ENCODE measurements at places on chromosomes 3 and 15. TPM values are rescaled to one million over a fixed set of nuclear protein-coding genes. Genes with fewer than 3 reads are reported as not detected.

- DNase-seq = peak; percentile 89
- no peaks in the 10 kb centered on the region for H3K36me3 ChIP-seq
- H3K27me3 ChIP-seq = no peaks in the 10 kb centered on the region
- peaks cover 10% of the 10 kb centered on the region for H3K4me1 ChIP-seq
- peak overlapping the region; percentile 82 for H3K27ac ChIP-seq
Observed at GRCh38 chr3:49133226-49133951, 539 bp upstream of the LAMB2 start.

DNA sequence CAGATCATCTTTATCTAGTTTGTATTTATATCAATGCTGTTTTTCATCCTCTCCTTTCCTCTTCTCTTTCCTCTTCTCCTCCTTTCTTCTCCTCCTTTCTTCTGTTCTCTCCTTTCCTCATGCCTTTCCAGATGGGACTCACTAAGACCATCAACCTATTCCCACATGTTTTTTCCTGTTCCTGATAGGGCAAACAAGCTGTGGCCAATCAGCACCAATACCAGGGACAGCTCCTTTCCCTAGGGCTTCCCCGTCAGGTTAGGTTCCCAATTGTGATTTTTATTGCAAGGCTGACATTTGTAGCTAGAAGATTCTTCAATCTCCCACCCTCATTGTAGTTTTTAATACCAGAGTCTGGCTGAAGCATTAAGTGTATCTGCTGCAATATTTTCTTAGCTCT is 76.3 kb upstream of the COL8A1 start:
- H3K4me3 ChIP-seq = no peak overlapping the region
- DNase-seq = no peak
- no peak overlapping the region for H3K27ac ChIP-seq
- no peaks in the 10 kb centered on the region for H3K27me3 ChIP-seq
- no peaks in the 10 kb centered on the region for H3K36me3 ChIP-seq
- H3K4me1 ChIP-seq = no peaks in the 10 kb centered on the region

- H3K27ac ChIP-seq = no peak overlapping the region
- no peak overlapping the region for H3K4me3 ChIP-seq
Observed at GRCh38 chr3:101695779-101696372, 9.4 kb upstream of the RPL24 start.

- DNase-seq = no peak
- no peaks in the 10 kb centered on the region for H3K36me3 ChIP-seq
- H3K4me3 ChIP-seq = no peak overlapping the region
- no peaks in the 10 kb centered on the region for H3K27me3 ChIP-seq
Observed at GRCh38 chr3:138381950-138382715, 33.8 kb downstream of the MRAS start.

DNA sequence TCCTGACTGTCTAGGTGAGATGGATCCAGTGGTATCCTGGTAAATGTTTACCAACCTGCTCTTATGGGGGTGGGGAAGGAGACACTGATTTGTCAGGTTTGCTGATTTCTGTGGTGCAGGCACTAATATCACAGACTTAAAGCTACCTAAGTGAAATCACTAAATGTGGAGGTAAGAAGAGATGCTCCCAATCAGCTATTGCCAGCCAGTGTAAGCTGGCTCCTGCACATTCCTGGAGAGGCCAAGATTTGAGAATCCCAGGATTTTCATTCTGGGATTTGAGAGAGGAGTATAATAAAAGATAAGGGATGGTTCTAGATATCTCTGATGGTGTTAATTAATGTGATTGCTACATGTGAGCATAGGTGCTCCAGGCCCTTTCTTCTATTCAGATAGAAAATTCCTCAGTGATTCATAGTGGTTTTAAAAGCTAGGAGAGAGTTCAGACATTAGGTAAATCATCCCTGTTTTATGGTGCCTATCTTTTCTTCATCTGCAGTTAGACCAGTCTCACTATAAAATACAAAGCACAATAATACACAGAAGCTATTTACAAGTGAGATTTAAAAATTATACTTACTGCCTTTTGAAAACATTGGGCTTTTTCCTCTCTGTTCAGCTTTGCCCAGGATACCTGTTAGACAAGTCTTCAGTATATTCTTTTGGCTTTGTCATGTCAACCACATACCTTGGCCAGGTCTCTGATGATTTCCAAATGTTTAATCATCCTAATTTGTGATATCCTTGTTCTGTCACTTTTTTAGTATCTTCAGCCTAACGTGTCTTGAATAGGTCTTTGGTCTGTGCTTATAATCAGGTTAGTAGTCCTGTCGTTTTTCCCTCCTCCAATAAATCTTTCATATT is 90.9 kb downstream of the MBNL1 start:
- DNase-seq = no peak
- no peaks in the 10 kb centered on the region for H3K27me3 ChIP-seq
- no peak overlapping the region for H3K4me3 ChIP-seq
- peak overlapping the region; percentile 21 for H3K27ac ChIP-seq
- H3K4me1 ChIP-seq = peaks cover 8% of the 10 kb centered on the region

DNA sequence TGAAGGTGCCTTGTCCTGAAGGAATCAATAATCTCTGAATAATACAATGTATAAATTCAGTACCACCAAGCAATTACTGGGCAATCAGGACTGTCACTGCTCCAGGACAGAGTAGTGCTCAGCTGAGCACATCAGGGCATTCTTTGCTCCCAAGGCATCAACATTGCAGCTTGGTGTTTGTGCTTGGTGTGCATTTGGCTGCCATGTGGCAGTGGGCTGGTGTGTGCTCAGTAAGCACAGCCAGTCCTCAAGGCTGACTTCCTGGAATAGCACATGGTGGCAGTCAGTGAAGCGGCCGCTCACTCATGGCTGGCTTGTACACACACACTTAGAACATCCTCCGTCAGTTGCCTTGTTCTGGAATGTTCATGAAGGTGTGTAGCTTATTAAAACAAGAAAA is 217.0 kb downstream of the EPHB1 start:
- H3K36me3 ChIP-seq = no peaks in the 10 kb centered on the region
- H3K27me3 ChIP-seq = no peaks in the 10 kb centered on the region
- DNase-seq = no peak
- H3K27ac ChIP-seq = no peak overlapping the region
- H3K4me1 ChIP-seq = no peaks in the 10 kb centered on the region

- DNase-seq = no peak
- H3K4me1 ChIP-seq = no peaks in the 10 kb centered on the region
- H3K36me3 ChIP-seq = no peaks in the 10 kb centered on the region
- H3K4me3 ChIP-seq = no peak overlapping the region
Observed at GRCh38 chr3:155230382-155230781, 63.1 kb downstream of the STRIT1 start.

GRCh38 chr3:102443021-102443420 is 8.2 kb downstream of the ZPLD1 start:
- no peaks in the 10 kb centered on the region for H3K36me3 ChIP-seq
- H3K4me1 ChIP-seq = no peaks in the 10 kb centered on the region
- DNase-seq = no peak
- no peaks in the 10 kb centered on the region for H3K27me3 ChIP-seq

GRCh38 chr3:90128391-90128790 is 1021.0 kb downstream of the EPHA3 start:
- H3K27ac ChIP-seq = no peak overlapping the region
- H3K36me3 ChIP-seq = no peaks in the 10 kb centered on the region
- no peaks in the 10 kb centered on the region for H3K4me1 ChIP-seq
- no peak for DNase-seq
- no peak overlapping the region for H3K4me3 ChIP-seq

DNA sequence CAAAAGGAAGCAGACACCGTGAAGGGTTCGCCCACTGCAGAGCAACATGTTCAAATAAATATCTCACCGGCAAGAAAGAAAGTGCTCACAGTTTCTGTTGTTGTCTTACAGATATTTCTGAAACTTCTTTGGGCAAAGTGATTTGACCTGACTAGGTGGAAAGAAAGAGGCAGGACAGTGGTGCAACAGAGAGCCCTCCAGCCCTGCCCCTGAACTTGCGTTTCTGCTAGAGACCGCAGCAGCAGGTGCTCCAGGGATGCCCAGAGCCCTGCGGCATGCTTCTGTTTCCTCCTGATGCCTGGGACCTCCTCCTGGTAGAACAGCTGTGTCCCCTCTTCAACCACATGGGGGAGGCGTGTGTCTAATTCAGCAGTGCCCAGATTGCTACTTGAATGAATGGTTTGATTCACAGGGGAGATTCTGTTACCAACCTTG is 123.4 kb downstream of the ATP10A start:
- no peak for DNase-seq
- no peak overlapping the region for H3K4me3 ChIP-seq
- H3K27ac ChIP-seq = no peak overlapping the region

GRCh38 chr3:62502315-62503300 is 129.3 kb upstream of the FEZF2 start:
- DNase-seq = no peak
- no peaks in the 10 kb centered on the region for H3K4me1 ChIP-seq
- no peak overlapping the region for H3K27ac ChIP-seq
- no peaks in the 10 kb centered on the region for H3K36me3 ChIP-seq

GRCh38 chr15:71801935-71802655 is 8.3 kb upstream of the NR2E3 start:
- no peak overlapping the region for H3K27ac ChIP-seq
- no peak overlapping the region for H3K4me3 ChIP-seq
- H3K36me3 ChIP-seq = no peaks in the 10 kb centered on the region
- no peaks in the 10 kb centered on the region for H3K4me1 ChIP-seq

GRCh38 chr3:72560846-72561675 is 287.2 kb downstream of the SHQ1 start:
- peaks cover 17% of the 10 kb centered on the region for H3K4me1 ChIP-seq
- H3K27me3 ChIP-seq = no peaks in the 10 kb centered on the region
- no peak for DNase-seq
- H3K36me3 ChIP-seq = no peaks in the 10 kb centered on the region
- H3K4me3 ChIP-seq = no peak overlapping the region

DNA sequence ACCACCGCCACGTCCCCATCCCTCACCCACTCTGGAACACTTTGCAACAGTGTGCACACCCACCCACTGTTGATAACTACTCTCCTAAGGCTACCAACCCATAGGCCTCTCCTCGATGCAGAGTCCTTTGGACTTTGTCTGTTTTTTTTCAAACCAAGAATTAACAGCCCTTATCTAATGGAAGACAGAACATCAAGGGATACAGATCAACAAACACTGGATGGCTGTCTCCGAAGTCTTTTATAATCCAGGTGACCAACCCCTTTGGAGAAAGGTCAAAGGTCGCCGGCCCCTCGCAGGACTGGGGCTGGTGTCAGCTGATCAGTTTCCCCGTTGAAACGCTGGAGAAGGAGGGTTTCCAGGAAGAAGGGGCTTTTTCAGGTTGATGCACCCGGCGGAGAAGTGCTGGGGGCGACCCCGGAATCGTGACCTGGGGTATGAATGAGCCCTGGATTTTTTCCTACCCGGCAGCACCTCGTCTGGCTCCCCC is 532 bp downstream of the B4GALT4 start:
- peak overlapping the region; percentile 73 for H3K4me3 ChIP-seq
- H3K36me3 ChIP-seq = no peaks in the 10 kb centered on the region
- DNase-seq = no peak
- peaks cover 53% of the 10 kb centered on the region for H3K4me1 ChIP-seq
- peak overlapping the region; percentile 93 for H3K27ac ChIP-seq

- no peak overlapping the region for H3K27ac ChIP-seq
- no peak overlapping the region for H3K4me3 ChIP-seq
- no peak for DNase-seq
Observed at GRCh38 chr3:97713634-97714033, 50.9 kb upstream of the ARL6 start.

- no peaks in the 10 kb centered on the region for H3K36me3 ChIP-seq
- no peak overlapping the region for H3K4me3 ChIP-seq
Observed at GRCh38 chr3:42216931-42217333, 49.1 kb downstream of the CCK start.

The GNB5 gene
- 14.2 TPM for polyA plus RNA-seq

The STARD9 gene
- 20.0 TPM for polyA plus RNA-seq

The SLITRK3 gene
- polyA plus RNA-seq = not detected

The GABRB3 gene
- 2.3 TPM for polyA plus RNA-seq

The ZMYND10 gene
- 18.1 TPM for polyA plus RNA-seq

The HPS3 gene
- 32.4 TPM for polyA plus RNA-seq

The GPX1 gene
- 100 TPM for polyA plus RNA-seq

The WNT5A gene
- 27.0 TPM for polyA plus RNA-seq

The TERC gene
- polyA plus RNA-seq = not detected

The GPR156 gene
- polyA plus RNA-seq = 2.1 TPM
